Astrocyte (in vitro differentiated cells and primary cell): ENCODE measurements at places on chromosomes 2 and 18. TPM values are rescaled to one million over a fixed set of nuclear protein-coding genes. Genes with fewer than 3 reads are reported as not detected.

DNA sequence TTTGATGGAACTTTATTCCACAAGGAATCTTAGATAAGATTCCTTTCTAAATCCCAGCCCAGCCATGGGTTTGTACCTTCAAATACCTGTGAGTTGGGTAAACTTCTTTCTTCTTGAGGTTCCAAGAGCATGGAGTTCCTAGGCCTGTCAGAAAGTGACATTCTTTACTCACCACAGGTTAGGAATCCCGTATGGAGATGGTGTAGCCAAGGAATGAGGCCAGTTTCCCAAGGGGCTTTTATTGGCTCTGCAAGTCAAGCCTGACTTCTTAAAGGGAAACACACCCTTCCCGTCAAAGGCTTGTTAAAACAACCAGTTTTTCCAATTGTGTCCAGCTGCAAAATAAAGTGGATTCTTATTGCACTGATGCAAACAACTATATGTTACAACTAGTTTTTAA lies 45.8 kb downstream of the STK17B start:
- H3K36me3 ChIP-seq, result no peaks in the 10 kb centered on the region
- peaks cover 15% of the 10 kb centered on the region for H3K4me1 ChIP-seq
- H3K4me3 ChIP-seq, result no peak overlapping the region
- peak; percentile 16 for DNase-seq
- H3K27ac ChIP-seq, result no peak overlapping the region
- no peaks in the 10 kb centered on the region for H3K27me3 ChIP-seq

The SERPINE2 gene
- 375 and 389 TPM in 2 replicates for total RNA-seq

The INO80B gene
- total RNA-seq, result 19.2 and 23.2 TPM in 2 replicates

The MAL gene
- 0.41 TPM in 1 of 2 replicates, not detected in the other for total RNA-seq

GRCh38 chr18:79384151-79384807 lies 11.5 kb upstream of the NFATC1 start:
- peaks cover 17% of the 10 kb centered on the region for H3K27me3 ChIP-seq
- no peak for DNase-seq
- no peaks in the 10 kb centered on the region for H3K4me1 ChIP-seq
- no peak overlapping the region for H3K4me3 ChIP-seq
- no peaks in the 10 kb centered on the region for H3K36me3 ChIP-seq
- no peak overlapping the region for H3K27ac ChIP-seq

DNA sequence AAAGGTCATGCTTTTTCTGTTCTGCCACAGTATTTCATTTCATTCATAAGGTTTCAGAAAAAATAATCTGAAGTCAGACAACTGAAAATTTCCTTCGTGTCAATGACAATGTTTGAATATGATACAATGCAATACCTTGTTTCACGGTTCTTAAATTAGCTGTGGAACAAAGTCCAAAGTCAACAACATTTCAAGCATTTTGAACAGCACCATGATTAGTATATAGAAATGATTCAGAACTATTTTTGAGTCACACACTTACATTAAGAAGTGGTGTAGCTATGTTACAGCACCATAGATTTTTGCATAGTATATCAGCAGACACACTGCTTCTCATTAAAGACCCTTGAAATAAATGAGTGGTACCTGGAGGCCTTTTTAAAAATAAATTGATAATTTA lies 178.3 kb upstream of the DSEL start:
- no peaks in the 10 kb centered on the region for H3K27me3 ChIP-seq
- H3K27ac ChIP-seq, result no peak overlapping the region
- H3K36me3 ChIP-seq, result no peaks in the 10 kb centered on the region
- no peak overlapping the region for H3K4me3 ChIP-seq

The GPC1 gene
- total RNA-seq, result 252 and 299 TPM in 2 replicates

- H3K4me1 ChIP-seq, result no peaks in the 10 kb centered on the region
- H3K4me3 ChIP-seq, result no peak overlapping the region
- DNase-seq, result no peak
- H3K36me3 ChIP-seq, result no peaks in the 10 kb centered on the region
- H3K27me3 ChIP-seq, result no peaks in the 10 kb centered on the region
Observed at GRCh38 chr2:143251681-143252080, 122.5 kb downstream of the ARHGAP15 start.

The RAB6C gene
- total RNA-seq, result 0.09 and 0.14 TPM in 2 replicates

The KYNU gene
- total RNA-seq, result 0.72 and 1.2 TPM in 2 replicates

- no peaks in the 10 kb centered on the region for H3K27me3 ChIP-seq
- H3K27ac ChIP-seq, result no peak overlapping the region
- no peak for DNase-seq
- no peak overlapping the region for H3K4me3 ChIP-seq
- H3K36me3 ChIP-seq, result no peaks in the 10 kb centered on the region
- H3K4me1 ChIP-seq, result no peaks in the 10 kb centered on the region
Observed at GRCh38 chr2:198055716-198056115, 251.3 kb downstream of the PLCL1 start.

DNA sequence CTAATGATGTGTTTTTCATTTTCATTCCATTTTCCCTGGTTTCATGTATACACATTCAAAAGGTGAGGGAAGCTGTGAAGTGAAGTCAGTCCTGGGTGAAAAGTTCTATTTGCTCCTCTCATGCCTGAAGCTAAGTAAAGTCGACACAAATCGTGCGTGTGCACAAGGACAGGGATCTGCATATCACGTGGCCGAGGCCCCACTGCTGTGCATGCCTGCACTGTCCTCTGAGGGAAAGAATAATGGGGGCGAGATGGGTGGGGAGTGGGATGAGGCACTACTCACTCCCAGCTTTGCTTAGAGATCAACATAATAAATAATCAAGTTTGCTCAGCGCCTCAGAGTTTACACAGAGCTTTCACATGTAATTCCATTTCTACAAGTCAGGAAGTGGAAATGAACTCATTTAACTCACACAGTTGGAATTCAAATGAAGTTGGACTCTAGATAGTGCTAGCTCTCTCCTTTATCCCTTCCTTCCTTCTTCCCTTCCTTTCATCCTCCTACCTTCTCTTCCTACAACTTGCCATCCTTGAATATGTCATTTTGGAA lies 5.1 kb upstream of the PTPRM start:
- H3K4me3 ChIP-seq, result no peak overlapping the region
- DNase-seq, result no peak
- H3K36me3 ChIP-seq, result no peaks in the 10 kb centered on the region
- no peak overlapping the region for H3K27ac ChIP-seq
- H3K27me3 ChIP-seq, result no peaks in the 10 kb centered on the region

- no peaks in the 10 kb centered on the region for H3K4me1 ChIP-seq
- no peak overlapping the region for H3K27ac ChIP-seq
- H3K27me3 ChIP-seq, result no peaks in the 10 kb centered on the region
- H3K4me3 ChIP-seq, result no peak overlapping the region
- DNase-seq, result no peak
Observed at GRCh38 chr18:25019931-25020330, 332.0 kb downstream of the ZNF521 start.

DNA sequence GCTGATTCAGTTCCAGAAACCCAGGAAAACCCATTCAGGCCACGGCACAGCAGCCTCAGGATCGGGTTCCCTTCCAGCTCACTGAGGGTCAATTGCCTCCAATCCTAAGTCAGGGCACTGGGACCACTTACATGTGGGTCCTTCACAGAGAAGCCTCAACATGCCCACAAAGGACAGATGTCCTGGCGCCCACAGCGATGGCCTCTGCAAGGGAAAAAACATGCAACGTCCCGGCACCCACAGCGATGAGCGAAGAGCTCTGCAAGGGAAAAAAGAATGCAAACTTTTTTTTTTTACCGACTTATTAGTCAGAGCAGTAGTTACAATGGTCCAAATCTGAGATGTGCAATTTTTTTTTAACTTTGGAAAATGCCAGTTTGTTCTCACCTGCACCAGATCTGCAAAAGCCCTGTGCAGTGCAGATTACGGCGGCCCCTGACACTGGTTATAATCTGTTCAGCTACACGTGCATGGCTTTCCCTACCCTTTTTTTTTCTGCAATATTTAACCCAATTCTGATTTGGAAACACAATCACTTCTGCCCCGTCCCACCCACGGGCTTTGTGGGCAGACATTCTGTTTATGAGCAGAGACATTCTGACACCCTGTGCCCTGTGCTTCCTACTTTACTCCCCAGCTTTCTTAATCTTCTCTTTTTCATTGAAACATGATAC lies 159.3 kb upstream of the SALL3 start:
- no peak for DNase-seq
- no peaks in the 10 kb centered on the region for H3K36me3 ChIP-seq
- H3K27ac ChIP-seq, result no peak overlapping the region
- H3K27me3 ChIP-seq, result no peaks in the 10 kb centered on the region

The CFC1 gene
- not detected in 2 replicates for total RNA-seq

DNA sequence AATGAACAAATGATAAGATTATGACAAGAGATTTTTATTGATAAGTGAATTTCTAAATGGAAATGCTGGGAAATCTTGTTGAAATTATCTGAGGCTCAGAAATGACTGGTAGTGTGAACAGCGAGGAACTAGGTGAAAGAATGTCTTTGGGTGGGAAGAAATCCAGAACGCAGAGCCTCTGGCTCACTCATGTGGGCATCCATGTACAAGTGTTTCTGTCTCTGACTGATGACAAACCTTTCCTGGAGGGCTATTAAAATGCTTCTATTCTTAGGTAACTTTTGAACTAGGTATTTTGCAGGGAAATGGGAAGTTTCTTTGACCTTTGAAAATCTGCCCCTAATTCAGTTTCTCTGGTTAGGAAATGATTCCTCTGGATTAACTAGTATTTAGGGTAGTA lies 598.6 kb downstream of the SLC4A3 start:
- no peaks in the 10 kb centered on the region for H3K27me3 ChIP-seq
- H3K36me3 ChIP-seq, result no peaks in the 10 kb centered on the region
- peak; percentile 29 for DNase-seq
- no peak overlapping the region for H3K27ac ChIP-seq
- peaks cover 35% of the 10 kb centered on the region for H3K4me1 ChIP-seq

GRCh38 chr18:63106727-63107126 lies 212.8 kb downstream of the BCL2 start:
- no peak for DNase-seq
- H3K27ac ChIP-seq, result no peak overlapping the region
- no peaks in the 10 kb centered on the region for H3K4me1 ChIP-seq
- no peak overlapping the region for H3K4me3 ChIP-seq
- peaks cover 2% of the 10 kb centered on the region for H3K27me3 ChIP-seq

DNA sequence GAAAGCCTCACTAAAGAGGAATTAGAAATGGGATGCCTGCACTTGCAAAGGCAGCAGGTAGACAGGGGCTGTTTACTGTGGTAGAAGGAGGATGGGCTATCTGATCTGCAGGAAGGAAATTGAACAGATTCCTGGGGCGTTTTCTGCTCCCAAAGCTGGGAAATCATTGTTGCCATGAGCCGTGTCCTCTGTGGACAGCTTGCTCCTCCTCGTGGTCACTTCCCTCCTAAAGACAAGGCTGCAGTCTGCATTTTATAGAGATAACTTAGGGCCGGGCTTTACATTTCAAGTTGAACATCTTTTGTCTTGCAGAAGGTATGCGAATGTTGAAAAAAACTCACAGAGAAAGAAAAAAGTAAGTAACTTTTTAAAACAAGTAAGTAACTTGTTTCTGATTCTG lies 50.9 kb downstream of the DCDC2C start:
- H3K27ac ChIP-seq, result no peak overlapping the region
- no peak for DNase-seq
- H3K27me3 ChIP-seq, result no peaks in the 10 kb centered on the region
- H3K4me3 ChIP-seq, result no peak overlapping the region
- H3K36me3 ChIP-seq, result no peaks in the 10 kb centered on the region

- no peaks in the 10 kb centered on the region for H3K27me3 ChIP-seq
- no peak overlapping the region for H3K4me3 ChIP-seq
- no peaks in the 10 kb centered on the region for H3K4me1 ChIP-seq
- DNase-seq, result no peak
- no peak overlapping the region for H3K27ac ChIP-seq
- H3K36me3 ChIP-seq, result no peaks in the 10 kb centered on the region
Observed at GRCh38 chr2:8416849-8417832, 264.7 kb upstream of the ID2 start.

DNA sequence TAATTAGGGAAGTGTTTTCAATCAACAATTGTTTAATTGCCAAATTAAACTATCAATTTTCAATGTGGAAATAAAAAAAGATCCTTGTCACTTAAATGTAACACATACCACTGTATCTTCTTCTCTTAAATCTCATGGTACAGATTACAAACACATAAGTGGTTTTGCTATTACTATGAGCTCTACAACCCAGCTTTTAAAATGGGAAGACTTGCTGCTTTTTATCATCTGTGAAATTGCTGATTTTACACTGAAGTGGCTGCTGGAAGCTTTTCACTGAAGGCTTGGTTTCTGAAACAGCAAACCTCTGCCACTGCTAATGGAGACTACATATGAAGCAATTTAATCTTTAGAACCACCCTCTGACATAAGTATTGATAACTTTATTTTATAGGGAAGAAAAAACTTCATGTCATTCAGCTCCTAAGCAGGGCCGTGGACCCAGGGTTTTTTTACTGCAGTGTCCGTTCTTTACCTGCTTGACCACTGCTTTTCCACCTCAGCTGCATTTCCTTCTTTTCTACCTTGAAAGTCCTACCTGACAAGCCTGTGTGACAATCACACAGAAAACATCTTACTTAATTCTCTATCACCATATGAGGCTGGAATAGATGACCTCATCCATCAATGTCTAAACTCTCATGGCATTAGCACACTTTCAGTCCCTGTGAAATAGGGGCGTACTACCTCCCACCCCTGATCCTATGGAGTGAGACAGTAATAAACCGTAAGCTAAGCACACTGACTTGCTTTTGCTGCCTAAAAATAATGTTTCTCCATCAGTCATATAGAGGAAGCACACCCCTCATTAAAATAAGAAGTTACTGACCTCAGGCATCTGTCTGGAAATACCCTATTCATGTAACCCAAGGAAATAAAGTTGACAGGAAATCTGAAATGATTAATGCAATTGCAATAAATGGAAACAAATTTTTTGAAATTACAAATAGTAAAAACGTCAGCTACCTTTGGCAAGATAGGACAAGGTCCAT lies 19.2 kb upstream of the SLC8A1 start:
- no peaks in the 10 kb centered on the region for H3K4me1 ChIP-seq
- no peaks in the 10 kb centered on the region for H3K27me3 ChIP-seq
- no peak overlapping the region for H3K4me3 ChIP-seq
- no peak for DNase-seq
- no peak overlapping the region for H3K27ac ChIP-seq

The CFAP65 gene
- 0.22 and 0.27 TPM in 2 replicates for total RNA-seq

The L3MBTL4 gene
- 0.52 and 0.58 TPM in 2 replicates for total RNA-seq

- no peaks in the 10 kb centered on the region for H3K27me3 ChIP-seq
- H3K36me3 ChIP-seq, result no peaks in the 10 kb centered on the region
- H3K27ac ChIP-seq, result no peak overlapping the region
Observed at GRCh38 chr2:105582952-105583660, 161.6 kb upstream of the NCK2 start.

- no peaks in the 10 kb centered on the region for H3K36me3 ChIP-seq
- DNase-seq, result no peak
- no peak overlapping the region for H3K27ac ChIP-seq
- H3K27me3 ChIP-seq, result no peaks in the 10 kb centered on the region
- H3K4me1 ChIP-seq, result no peaks in the 10 kb centered on the region
- no peak overlapping the region for H3K4me3 ChIP-seq
Observed at GRCh38 chr2:196079052-196079451, 10.4 kb upstream of the DNAH7 start.

GRCh38 chr2:146540271-146540932 lies 1304.4 kb upstream of the ACVR2A start:
- no peaks in the 10 kb centered on the region for H3K27me3 ChIP-seq
- no peak for DNase-seq
- H3K4me1 ChIP-seq, result no peaks in the 10 kb centered on the region
- H3K36me3 ChIP-seq, result no peaks in the 10 kb centered on the region
